ENCODE measurements at places on chromosomes 12 and 14.

DNA sequence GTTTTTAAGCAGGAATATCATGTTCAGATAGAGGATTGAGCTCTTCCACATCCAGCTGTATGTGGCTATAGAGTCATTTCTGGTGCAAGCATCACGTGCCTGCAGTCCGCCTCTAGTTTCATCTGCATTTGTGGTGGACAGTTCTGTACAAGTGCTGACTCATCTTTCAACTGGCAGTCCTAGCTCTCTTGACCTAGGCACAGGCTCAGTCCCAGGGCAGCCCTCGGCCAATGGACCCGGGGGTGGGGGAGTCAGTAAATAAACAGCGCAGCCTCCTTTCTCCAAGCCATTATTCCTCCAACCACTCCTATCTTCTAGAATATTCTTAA lies 41.8 kb upstream of the FRMD6 start:
- no peak for DNase-seq

- no peak for DNase-seq
These were observed 61.0 kb downstream of the SUSD6 start for GRCh38 chr14:69672356-69672755.

GRCh38 chr12:91320999-91321398 lies 138.4 kb upstream of the DCN start:
- DNase-seq = no peak

DNA sequence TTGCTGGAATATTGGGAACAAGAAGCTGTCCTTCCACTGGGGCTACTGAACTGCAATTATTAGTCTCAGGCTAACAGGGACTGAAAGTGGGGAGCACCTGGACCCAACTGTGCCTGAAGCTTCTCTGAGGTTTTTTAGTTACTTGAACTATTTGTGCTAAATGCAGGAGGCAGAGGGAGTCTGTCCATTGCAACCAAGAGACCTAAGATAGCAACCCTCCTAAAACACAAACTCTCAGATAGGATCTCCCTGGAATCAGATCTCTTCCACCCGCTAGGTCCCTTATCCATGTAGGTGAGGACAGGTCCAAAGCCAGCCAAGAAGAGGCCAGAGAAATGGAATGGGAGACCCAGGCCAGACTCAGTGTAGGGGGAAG lies 58.1 kb downstream of the NCOR2 start:
- no peak for DNase-seq

DNA sequence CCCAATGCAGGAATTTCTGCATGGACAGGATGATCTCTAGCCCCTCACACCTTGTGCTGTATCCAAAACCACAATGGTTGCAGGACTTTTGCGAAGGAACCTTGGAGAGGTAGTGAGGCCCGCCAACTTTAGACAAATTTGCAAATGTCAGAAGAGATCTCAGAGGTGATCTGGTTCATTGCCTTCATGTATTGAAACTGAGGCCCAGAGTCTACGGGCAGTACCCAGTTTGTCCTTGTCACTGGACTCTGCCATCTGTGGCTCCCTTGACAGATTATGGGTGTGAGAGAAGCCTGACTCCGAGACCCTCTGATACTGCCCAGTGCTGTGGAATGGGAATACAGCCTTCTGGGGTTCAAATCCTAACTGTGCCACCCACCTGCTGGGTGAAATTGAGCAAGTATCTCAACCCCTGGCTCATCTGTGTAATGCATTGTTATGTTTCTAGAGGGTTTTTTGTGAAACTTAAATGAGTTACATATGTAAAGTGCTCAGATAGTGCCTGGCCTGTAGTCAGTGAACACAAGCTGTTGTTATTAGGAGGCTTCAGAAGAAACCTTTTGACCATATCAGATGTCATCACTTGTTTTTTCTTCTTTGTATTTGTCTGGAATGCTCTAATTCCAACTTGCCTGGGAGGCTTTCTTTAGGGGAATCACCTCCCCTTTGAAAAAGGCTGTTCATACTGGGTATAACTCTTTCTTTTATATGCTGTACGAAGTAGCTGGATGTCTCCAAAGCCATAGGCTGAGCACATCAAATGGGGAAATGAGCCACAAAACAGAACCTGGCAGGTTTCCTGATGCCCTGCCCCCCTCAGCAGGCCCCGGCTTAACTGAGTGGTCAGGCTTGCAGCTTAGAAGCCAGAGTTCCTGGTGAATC lies 71.4 kb upstream of the SRSF5 start:
- peak; percentile 71 for DNase-seq

DNA sequence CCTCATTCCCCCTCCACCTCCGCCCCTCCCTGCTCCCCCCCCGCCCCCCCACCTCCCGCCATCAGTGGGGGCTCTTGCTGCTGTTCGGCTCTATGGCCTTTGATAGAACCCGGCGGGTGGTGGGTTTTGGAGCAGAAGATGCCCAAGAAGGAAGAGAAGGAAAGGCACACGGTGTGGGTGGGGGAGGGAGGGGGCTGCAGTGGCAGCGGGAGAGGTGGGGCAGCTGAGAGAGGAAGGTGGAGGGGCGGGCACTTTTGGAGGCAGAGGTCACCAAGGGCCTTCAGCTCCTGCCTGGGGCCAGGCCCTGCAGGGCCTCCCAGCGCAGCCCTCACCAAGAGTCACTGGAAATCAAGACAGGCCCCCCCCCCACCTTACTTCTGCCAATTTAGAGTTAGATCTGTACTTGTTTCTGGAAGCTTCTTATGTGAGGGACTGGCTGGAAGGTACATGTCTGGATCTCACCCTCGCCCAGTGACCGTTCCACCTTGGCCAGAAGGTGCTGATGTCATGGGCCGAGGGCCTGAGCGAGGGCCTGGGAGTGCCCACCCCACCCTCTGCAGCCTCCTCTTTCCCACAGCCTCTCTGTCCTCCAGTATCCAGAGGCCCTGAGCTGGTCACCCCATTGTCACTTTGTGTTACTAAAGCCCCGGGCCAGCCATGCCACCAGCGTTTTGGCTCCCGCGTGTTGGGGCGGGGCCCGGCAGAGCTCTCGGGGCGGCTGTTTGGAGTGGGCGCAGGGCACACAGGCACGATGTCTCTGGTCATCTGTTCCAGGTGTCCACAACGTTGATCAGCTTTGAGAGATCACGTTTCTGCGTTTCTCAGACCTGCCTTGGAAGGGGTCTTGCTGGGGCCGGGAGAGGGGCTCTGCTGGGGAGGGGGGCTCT lies 153.9 kb downstream of the KIF26A start:
- DNase-seq = no peak

- DNase-seq = no peak
These were observed 21.3 kb downstream of the SPX start for GRCh38 chr12:21547437-21547836.

DNA sequence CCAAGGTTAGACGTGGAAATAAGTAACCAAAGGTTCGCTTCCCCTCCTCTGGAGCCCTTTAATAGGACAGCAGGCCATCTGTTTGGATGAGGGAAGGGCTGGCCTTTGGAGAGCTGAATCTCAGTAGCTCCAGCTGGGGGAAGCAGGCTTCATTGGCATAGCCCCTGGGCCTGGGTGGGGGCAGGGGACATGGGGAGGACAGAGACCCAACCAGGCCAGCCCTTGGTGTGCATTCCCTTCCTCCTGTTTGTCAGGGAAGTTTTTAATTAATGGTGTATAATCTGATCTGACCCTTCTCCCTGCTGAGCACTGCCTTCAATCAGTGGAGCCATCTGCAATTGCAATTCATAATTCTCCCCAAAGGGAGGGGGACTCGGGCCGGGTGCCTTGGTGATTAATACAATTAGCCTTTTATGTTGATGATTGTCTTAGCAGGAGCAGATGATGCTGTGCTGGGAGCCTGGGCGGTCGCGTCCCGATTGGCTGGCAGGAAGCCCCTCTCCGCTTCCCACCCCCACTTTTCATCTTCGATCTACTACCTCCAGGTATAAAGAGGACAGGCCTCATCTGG lies 6.4 kb downstream of the AQP6 start:
- no peak for DNase-seq

GRCh38 chr12:30687265-30687986 lies 8.2 kb downstream of the IPO8 start:
- DNase-seq = no peak

DNA sequence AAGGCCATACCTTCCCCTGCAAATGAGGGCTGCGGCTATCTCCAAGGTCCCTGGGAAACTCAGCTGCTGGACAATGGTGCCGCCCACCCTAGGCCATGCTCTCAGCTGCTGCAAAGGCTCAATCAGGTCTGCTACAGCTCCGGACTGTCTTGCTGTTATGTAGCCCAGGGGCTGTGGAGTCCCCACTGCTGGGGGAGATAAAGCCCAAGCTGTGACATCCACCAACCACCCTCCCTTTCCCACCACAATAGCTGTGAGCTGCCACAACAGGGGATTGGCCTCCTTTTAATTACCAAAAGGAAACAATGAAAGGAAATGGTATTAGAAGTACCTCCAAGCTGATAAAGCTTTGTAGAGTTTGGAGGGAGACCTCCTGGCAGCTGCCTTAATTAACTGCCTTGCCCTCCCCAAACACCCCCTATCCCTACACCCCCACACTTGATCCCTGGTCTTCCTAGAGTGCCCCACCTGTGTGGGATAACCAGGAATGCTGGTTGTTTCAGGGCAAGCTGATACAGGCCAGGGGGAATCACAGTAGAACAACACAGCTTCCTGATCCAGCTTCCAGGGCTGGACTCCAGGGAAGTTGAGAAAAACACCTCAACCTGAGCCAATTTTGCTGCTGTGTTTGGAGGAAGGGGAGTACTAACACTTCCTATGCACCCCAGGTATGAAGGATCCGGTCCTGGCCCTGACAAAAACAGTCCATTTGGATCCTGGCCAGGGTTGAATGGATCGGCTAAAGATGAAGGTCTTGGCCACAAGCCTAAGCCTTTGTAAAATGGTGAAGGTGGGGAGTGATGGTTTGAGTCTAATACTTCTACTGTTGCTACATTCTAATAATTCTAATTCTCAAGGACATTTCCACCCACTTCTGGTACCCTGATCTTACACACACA lies at the start of gene VWF:
Gene VWF, minus strand, starts transcription at position 260 of the 899 bp plus-strand sequence. CDS start 1,474 bp downstream, outside the sequence.
- DNase-seq = no peak

DNA sequence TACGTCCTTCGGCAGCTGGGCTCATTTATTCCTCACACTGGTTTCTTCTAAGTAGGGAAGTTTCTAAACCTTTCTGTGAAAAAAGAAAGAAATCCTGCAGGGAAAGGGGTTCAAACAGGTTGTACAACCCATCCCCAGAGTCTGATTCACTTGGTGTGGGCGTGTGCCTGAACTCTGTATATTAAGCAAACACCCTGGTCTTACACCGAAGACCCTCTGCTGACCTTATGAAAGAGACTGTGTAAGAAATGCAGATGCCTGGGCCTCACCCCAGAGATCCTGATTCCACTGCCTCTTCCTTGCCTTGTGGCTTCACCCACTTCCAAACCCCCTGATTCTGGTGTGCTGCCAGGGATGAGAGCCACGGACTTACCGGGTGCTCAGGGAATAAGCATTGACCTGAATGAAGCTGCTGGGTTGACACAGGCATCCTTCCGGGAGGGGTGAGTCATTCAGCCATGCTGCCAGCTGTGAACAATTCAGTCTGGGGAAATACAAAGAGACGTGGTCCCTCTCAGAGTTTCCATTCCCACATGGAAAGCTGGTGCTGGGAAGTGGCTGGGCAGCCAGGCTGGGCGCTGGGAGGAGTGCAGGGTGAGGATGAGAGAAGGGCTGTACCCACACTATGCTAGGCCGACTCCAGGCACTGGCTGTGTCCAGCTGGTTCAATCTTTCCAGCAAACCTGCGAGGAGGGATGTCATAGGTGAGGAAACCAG lies 26.5 kb upstream of the ACTN1 start:
- peak; percentile 80 for DNase-seq

All from femur (tissue), 1 donor.